ENCODE measurements at places on chromosomes 3 and 15. TPM values are rescaled to one million over a fixed set of nuclear protein-coding genes. Genes with fewer than 3 reads are reported as not detected.

CELF6 gene
- not detected for total RNA-seq

GOLGA6L4 gene
- total RNA-seq, result not detected

SLC22A13 gene
- not detected for total RNA-seq

GCSAM gene
- total RNA-seq, result not detected

HDC gene
- not detected for total RNA-seq

DNA sequence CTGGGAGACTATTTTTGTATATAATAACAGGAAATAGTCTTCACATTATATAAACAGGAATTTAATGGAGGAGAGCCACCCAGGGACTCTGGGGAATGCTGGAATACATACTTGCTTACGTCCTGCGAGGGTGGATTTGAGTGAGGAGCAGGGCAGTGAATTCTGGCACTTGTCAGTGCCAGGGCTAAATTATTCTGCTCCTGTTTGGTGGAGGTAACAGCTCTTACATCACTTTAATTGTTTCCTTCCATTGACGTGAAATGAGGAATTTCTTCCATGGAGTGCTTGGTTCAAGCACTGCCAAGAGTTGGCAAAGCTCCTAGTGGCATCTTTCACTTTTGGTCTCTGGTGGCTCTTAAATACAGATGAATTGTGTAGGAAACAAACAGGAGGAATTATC is 94.1 kb upstream of the GOLGA8J start:
- peaks cover 3% of the 10 kb centered on the region for H3K4me1 ChIP-seq
- H3K36me3 ChIP-seq, result no peaks in the 10 kb centered on the region
- no peak overlapping the region for H3K4me3 ChIP-seq
- DNase-seq, result no peak
- no peaks in the 10 kb centered on the region for H3K27me3 ChIP-seq

DNA sequence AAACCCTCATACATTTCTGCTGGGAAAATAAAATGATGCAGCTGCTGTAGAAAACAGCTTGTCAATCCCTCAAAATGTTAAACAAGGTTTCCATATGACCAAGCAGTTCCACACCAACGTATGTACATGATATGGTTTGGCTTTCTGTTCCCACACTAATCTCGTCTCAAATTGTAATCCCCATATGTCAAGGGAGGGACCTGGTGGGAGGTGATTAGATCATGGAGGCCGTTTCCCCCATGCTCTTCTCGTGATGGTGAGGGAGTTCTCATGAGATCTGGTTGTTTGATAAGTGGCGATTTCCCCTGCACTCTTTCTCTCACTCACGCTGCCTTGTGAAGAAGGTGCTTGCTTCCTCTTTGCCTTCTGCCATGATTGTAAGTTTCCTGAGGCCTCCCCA is 100.6 kb upstream of the SLC24A5 start:
- no peaks in the 10 kb centered on the region for H3K36me3 ChIP-seq
- no peak for DNase-seq
- H3K27me3 ChIP-seq, result no peaks in the 10 kb centered on the region
- H3K4me3 ChIP-seq, result no peak overlapping the region

DNA sequence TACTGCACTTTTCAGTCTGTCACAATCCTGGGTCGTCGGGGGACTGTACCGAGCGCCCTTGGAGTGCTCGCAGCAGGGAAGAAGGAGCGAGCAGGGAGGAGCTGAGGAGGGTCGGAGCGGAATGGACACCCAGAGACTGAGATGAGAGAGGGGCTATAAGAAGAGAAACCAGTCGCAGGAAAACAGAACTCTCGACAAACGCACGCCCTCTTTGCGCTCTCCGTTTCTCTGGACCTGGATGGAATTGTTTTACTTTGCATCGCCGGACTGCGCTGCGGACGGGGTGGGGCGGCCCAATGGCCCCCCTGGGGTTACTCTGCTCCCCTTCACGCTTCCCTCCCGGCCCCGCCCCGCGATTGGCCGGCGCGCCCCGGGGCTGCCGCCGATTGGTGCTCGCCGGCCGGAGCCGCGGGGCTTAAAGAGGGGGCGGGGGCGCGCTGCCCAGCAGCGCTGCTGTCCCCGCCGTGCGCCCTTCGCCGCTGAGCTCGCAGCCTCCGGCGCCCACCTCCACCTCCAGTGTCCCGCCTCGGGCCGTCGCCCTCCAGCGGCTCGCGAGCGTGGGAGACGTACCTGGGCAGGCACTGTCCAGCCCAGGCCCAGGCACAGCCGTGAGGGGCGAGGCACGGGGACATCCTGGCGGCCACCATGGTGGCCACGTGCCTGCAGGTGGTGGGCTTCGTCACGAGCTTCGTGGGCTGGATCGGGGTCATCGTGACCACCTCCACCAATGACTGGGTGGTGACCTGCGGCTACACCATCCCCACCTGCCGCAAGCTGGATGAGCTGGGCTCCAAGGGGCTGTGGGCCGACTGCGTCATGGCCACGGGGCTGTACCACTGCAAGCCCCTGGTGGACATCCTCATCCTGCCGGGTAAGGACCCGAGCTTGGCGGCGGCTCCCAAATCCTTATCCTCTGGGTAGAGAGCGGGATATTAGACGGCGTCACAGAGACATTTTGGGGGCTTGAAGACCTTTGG is at the start of gene CLDN11:
Gene CLDN11 (plus strand): TSS at position 447 of the 977 bp plus-strand sequence. CDS start 199 bp downstream, at position 646.
- peak within 1 kb of the TSS; percentile 71 for H3K4me3 ChIP-seq
- H3K27me3 ChIP-seq, result no peaks in the 10 kb centered on the region
- no peak within 1 kb of the TSS for H3K27ac ChIP-seq
- no peaks in the 10 kb centered on the region for H3K36me3 ChIP-seq
- peaks cover 7% of the 10 kb centered on the region for H3K4me1 ChIP-seq

- no peak for DNase-seq
- no peak overlapping the region for H3K4me3 ChIP-seq
- H3K4me1 ChIP-seq, result no peaks in the 10 kb centered on the region
- H3K27me3 ChIP-seq, result no peaks in the 10 kb centered on the region
- H3K27ac ChIP-seq, result no peak overlapping the region
Observed at GRCh38 chr3:195061756-195062655, 209.0 kb downstream of the XXYLT1 start.

DNA sequence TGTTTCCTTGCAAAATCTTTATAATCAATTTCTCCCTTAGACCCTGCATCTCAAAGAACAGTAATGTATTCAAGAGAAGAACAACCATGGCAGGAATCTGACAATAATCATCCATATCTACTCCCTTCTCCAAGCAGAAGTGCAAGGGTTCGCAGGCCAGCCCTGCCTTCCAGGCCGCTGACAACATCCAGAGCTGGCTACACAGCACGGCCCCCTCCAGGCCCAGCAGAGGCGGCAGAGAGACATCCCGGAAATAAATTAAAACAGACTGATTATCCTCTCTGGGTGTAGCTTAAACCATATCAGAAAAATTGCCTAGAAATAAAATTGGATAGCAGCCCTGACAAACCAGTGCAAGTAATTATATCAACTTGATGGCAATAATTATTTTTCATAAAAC is 223.3 kb downstream of the FAM43A start:
- no peaks in the 10 kb centered on the region for H3K36me3 ChIP-seq
- no peak overlapping the region for H3K4me3 ChIP-seq
- no peak overlapping the region for H3K27ac ChIP-seq
- H3K27me3 ChIP-seq, result no peaks in the 10 kb centered on the region
- H3K4me1 ChIP-seq, result no peaks in the 10 kb centered on the region
- no peak for DNase-seq

GRCh38 chr15:76951220-76951619 is 19.7 kb downstream of the RCN2 start:
- peaks cover 8% of the 10 kb centered on the region for H3K36me3 ChIP-seq
- no peaks in the 10 kb centered on the region for H3K4me1 ChIP-seq
- no peaks in the 10 kb centered on the region for H3K27me3 ChIP-seq
- no peak overlapping the region for H3K27ac ChIP-seq
- DNase-seq, result no peak

GRCh38 chr15:44641651-44642050 is 21.8 kb downstream of the SPG11 start:
- no peak overlapping the region for H3K4me3 ChIP-seq
- H3K4me1 ChIP-seq, result no peaks in the 10 kb centered on the region
- no peak overlapping the region for H3K27ac ChIP-seq
- H3K36me3 ChIP-seq, result peaks cover 45% of the 10 kb centered on the region
- no peaks in the 10 kb centered on the region for H3K27me3 ChIP-seq

DNA sequence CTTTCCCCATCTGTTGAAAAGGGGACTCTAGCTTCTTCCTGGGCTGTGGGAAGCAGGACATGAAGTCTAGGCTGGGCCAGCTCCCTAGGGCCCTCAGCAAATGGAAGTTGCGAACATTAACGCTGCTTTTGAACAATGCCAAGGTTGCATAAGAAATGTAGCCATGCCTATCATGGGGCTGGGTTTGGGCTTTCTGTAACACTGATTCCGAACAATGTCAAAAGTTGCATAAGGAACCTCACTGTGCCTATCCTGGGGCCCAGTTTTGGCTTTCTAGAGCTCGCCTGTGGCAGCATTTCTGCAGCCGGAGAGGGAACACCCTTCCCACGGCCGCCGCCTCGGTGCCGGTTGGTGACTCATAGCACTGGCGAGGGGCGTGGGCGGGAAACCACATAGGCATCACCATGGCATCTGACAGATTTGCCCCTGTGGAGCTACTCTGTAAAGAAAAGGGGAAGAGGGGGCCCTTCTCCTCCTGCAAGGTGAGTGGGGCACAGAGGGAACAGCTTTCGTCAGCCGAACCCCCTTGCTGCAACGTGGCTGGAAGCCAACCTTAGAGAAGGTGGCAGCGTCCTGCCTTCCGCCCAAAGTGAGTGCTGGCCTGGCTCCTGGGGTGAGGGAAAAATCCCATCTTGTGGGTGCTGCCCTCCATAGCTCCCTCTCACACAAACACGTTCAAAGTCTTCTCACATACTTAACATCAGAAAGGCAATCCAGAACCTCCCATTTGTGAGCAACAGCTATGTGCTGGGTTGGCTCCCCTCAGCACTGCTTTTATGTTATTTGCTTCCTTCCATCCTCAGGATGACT is 46.6 kb upstream of the ATP2B2 start:
- no peaks in the 10 kb centered on the region for H3K36me3 ChIP-seq
- H3K27ac ChIP-seq, result no peak overlapping the region
- no peak overlapping the region for H3K4me3 ChIP-seq
- DNase-seq, result peak; percentile 56
- H3K27me3 ChIP-seq, result no peaks in the 10 kb centered on the region

- peaks cover 9% of the 10 kb centered on the region for H3K4me1 ChIP-seq
- DNase-seq, result no peak
- no peaks in the 10 kb centered on the region for H3K27me3 ChIP-seq
Observed at GRCh38 chr15:92806763-92807162, 93.4 kb upstream of the CHD2 start.

DNA sequence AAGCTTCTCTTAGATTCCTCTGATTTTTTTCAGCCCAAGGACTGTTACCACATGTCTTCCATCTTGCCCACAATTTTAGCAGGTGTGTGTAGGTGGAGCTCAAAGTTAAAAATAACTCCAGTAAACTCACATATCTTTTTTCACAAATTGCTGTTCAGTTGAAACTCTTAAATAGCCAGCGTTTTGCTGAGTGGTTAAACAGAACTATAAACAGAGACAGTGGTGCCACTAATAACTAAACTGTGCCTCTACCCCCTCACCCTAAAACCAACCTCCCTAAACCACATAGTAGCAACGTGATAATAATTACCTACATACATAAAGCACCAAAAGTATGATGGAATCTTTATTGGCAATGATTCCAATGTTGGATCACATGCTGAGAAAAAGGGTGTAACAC is 525.1 kb downstream of the PDCD6IP start:
- H3K4me1 ChIP-seq, result no peaks in the 10 kb centered on the region
- no peak for DNase-seq
- no peak overlapping the region for H3K27ac ChIP-seq
- H3K36me3 ChIP-seq, result no peaks in the 10 kb centered on the region
- H3K4me3 ChIP-seq, result no peak overlapping the region

All from ascending aorta (tissue), 2 donors.